ENCODE measurements at places on chromosomes 2 and 18. TPM values are rescaled to one million over a fixed set of nuclear protein-coding genes. Genes with fewer than 3 reads are reported as not detected.

MC2R gene
- not detected for total RNA-seq

CCL20 gene
- total RNA-seq: not detected

GCG gene
- not detected for total RNA-seq

NPPC gene
- total RNA-seq: not detected

SNED1 gene
- total RNA-seq: 82.5 TPM
